ENCODE measurements at places on chromosomes 4 and X.

- DNase-seq = no peak
These were observed 219.3 kb upstream of the FTHL17 start for GRCh38 chrX:31291131-31291530.

DNA sequence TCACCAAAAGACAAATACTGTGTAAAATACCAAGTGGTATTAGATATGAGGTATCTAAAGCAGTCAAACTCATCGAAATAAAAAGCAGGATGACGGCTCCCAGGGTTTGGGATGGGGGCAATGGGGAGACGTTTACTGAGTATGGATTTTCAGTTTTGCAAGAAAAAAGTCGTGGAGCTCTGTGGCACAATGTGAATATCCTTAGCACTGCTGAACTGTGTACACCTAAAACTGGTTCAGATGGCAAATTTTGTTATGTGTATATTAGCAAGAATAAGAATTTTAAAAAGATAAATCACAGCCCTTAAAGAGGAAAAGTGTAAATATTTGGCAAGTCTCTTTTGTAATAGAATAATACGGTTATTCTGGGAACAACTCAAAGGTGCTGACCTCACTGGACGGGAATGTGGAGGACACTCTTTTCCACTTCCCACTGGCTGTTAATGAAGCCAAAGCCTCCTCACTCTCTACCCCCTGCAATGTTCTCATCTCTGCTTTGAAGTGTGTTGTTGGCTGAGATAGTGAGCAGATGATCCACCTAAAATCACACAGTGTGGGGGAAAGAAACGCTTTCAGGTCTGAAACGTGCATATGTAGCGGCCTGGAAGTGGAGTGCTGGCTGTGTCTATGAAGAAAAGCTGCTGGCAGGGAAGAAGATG, 49.2 kb downstream of the SEL1L3 start:
- no peak for DNase-seq

GRCh38 chr4:48081196-48081595, 52.9 kb downstream of the TXK start:
- DNase-seq = no peak

DNA sequence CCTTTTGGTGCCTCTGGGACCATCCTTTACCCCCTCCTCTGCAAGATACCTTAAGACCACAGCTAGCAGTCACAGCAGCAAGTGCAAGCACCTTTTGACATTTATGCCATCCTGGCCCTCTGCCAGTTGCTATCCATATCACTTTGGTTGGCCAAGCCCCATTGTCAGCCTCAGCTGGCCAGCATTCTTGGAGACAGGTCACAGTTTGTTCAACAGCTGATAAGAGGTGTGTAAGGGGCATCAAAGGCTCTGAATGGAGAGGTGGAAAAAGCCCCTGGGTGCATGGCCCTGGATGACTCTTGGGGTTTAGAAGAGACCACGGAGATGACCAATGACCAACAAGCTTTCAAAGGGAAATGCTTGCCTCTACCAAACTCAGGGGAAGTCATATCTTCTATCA, 133.6 kb upstream of the MAMLD1 start:
- DNase-seq = no peak

GRCh38 chr4:145055533-145056257, 42.3 kb downstream of the ANAPC10 start:
- no peak for DNase-seq

- no peak for DNase-seq
These were observed 91.9 kb upstream of the PPP1R2C start for GRCh38 chrX:42869659-42870476.

DNA sequence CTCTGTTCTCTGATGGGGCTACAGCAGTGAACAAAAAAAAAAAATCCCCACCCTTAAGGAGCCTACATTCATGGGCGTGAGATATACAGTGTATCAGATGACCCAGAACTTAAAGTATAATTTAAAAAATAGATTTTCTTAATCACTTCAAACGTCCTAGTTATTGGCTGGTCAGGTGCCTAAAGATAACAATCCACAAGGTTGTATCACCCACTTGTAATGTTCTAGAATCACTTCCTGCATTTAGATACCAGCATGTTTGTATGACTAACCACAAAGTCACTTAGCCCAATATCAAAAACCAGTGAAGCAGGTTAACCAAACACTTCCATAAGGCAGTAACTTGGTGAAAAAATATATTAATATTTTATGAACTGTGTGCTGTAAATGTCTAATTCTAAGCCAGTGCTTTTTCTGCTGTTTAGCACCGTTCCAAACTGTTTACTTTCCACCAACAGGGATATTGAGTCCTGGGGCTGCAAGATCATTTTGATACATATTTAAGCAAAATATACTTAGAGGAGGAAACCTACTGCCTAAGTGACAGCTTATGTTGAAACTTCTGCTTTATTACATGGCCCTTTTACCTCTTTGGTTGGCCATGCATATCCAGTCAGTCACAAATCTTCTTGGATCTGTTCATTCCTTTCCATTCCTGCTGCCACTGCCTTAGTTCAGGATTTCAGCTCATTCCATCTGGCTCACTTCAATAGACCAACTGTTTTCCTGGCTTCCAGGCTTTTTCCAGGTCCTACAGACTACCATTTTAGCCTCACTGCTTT, 43.3 kb downstream of the CD40LG start:
- no peak for DNase-seq
